M059J (cell line): ENCODE measurements at places on chromosomes 6 and 20.
A peak's percentile ranks its signal among the peaks of the same experiment; 100 is the strongest.

DNA sequence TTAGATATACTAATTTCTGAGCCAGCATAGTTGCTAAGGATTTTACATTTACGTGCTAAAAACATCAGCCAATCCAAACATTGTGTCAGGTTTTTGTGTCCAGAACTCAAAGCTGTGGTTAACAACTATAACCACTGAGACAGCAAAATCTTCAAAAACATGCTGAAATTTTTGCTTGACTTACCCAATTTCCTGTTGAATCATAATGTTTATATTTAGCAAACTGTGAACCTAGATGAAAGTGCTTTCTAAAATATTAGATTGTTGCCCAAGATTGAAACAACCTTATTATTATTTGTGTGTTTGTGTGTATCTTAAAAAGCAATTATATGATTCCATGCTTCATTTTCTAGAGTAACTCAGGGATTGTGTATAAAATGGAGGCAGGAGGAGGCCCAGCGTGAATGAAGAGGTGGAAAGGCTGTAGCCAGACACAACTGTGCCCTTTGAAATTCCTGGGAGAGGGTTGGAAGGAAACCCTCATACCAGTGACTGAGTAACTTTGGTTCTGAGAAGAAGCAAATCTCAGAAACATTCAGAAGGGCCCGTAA lies 48.0 kb downstream of the ARMC2 start:
- peak; percentile 84 for DNase-seq

DNA sequence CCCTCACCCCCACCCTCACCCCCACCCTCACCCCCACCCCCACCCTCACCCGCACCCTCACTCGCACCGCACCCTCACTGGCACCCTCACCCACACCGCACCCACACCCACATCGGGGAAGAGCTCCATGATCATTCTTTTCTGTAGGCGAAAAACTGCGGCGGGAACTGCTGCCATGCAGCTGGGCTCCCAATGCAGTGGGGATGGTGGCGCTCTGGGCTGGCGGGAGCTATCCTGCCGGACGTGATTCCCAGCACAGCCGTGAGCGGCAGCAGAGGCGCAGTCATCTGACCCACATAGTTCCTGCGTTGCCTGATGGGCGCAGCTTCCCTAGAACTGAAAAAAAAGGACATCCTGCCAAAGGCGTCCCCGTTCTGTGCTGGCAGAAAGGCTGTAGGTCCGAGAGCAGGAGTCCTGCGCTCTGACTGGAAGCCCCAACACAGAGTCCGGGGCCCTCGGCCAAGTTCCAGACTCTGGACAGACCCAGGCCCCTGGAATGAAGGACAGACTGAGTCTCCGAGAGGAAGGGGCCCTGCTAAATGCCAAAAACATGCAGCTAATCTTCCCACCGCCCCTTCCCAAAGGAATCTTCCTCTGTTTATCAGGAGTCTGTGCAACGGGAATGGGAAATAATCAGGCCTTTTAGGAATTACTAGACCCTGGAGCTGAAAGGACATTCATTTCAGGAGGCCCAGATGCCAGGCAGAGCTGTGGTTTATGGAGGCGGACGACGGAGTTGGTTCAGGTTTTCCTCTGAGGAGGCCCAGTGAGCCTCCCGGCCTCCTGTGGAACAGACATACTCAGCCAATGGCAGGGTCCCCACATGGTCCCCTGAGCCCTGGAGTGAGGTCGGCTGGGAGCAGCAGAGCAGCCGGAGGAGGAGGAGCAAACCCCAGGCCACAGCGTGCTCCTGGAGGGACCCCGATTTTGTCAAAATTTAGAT lies 14.1 kb upstream of the TCFL5 start:
- DNase-seq: peak; percentile 94

DNA sequence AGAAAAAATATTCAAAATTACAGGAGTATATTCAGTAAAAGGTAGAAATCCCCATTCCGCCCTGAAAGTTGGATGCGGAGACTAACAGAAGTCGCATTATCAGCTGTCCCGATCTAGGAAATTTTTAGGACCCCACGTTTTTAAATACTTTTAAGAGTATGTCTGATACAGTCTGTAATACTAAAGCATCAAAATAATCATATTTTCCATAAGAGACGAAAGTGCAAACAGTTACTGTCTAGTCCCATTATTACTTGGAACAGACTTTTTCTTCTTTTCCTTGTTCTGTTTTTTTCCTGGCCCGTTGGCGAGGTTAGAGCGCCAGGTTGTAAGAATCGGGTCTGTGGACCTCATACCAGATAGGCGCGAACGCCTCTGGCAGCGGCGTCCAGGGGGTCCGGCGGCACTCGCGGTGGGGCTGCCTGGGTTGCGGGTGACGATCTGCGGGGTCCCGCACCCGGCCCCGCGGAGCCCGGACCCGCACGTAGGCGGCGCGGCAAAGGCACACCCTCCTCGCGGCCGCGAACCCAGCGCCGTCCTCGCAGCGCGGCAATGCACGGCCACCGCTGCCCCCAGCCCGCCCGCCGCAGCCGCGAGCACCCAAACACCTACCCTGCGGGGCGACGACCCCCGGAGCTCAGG lies 460 bp downstream of the PLAGL1 start:
- peak; percentile 21 for DNase-seq

DNA sequence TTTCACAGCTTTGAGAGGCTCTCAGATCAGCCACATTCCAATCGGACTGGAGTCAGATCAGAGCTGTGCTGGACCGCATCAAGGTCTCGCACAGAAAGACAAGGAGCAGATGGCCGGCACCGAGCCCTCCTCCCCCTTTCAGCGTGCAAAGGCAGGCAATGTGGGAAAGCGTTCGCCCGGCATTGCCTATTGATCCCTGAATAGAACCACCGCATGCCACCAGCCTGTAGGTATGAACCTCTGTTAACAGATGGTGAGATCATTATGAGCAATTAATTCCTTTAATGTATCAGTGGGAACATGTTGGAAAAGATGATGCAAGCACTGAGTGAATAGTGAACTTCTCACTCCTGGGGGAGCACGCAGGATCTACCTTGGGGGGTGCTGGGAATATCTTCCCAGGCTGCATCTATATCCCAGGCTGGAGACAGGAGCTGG lies 117.5 kb upstream of the ID4 start:
- DNase-seq: peak; percentile 42

DNA sequence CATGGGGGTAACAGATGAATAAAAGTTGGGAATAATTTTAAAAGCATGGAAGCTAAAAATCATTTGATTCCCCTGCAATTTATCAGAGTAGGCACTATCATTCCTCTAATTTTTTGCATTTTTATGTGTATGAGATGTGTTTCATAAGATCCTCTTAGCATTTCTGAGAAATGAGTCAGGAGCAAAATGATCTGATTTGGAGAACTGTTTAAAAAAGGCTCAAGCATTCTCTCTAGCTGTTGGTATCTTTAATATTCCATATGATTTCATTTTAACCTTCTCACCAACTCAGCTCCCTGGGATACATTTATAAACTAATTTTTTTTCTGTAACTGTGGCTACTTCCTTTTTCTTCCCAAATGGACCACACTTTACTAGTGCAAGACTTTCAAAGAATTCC lies 60.9 kb downstream of the MCHR2 start:
- DNase-seq: peak; percentile 65
